ENCODE measurements at places on chromosomes 7 and 10.

DNA sequence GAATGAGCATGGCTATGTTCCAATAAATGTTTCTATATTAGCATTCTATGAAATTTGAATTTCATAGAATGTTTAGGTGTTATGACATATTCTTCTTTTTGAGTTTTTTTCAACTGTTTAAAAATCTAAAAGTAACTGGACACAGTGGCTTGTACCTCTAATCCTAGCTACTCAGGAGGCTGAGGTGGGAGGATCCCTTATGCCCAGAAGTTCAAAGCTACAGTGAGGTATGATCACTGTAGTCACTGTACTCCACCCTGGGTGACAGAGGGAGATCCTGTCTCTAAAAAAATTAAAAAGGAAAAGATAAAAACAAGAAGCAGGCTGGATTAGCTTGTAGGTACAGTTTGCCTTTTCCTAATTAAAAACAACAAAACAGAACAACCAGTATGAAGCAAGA lies 95.1 kb downstream of the NRBF2 start:
- no peak for DNase-seq

DNA sequence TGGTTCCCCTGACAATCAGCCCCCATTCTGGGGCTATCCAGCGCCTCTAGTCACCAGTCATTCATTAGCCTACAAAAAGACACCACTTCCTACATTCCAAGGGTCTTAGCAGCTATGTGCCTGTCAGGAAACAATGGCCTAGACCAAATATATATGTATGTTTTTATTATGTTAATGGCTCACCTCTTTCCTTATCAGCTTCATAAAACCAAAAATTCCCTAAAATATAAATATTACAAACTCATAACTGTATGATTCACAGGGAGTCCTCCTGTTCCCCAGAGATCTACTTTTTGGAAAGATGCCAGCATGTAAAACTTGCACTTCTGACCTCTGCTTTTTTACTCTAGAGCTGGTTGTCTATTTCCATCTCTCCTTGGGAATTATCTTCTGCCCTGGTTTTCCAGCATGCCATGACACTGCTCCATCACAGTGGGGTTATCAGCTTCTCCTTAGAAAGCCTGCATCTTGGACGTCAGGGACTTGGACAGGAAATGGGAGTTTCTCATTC lies 79.2 kb downstream of the ABCA13 start:
- DNase-seq: peak; percentile 79

DNA sequence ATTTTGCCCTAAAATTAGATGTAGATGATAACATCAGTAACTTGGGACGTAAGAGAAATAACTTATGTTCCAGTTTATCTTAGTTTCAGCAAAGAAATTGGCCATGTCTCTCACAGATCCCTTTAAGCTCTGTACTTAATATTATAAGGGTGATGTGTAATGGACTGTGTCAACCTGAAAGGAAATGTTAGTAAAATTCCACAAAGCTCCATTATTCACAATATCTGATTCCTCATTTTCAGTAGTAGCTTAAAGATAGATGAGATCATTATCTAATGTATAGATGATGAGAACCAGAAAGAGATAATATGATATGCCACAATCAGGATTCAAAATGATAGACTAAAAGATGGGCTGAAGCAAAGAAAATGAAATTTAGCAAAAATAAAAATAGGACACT lies 316.8 kb upstream of the CHRM2 start:
- no peak for DNase-seq

DNA sequence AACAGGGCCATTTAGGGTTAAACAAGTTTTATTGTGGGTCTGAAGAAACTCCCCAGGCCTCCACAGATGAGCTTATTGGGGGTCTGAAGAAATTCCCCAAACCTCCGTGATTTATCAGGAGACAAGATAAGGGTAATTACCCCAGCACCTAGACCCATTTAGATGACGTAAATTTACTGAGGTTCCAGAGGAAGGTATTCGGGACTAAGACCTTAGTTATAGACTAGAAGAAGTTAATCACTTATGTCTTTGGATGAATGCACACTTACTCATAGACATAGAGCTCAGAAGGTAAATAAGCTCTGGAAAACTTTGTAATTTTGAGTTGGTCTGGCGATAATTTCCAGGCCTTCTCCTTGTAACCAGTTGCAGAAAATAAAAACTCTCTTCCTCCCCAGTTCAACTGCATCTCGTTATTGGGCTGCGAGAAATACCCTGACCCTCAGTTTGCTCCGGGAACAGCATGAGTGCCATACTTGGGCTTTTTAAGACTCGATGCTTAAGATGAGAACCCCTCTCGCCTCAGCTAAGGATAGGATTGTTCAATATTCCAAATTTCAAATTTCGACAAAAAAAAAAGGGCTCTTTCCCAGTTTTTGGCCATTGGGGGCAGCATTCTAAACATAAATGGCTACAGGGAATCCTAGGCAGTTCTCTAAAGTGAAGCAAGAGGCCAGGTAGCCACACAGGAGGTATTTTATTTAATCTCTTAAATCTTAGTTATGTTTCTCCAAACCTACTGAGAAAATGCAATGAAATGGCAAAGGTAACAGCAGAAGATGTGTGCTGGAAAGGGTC lies 74.7 kb upstream of the PFKP start:
- no peak for DNase-seq

DNA sequence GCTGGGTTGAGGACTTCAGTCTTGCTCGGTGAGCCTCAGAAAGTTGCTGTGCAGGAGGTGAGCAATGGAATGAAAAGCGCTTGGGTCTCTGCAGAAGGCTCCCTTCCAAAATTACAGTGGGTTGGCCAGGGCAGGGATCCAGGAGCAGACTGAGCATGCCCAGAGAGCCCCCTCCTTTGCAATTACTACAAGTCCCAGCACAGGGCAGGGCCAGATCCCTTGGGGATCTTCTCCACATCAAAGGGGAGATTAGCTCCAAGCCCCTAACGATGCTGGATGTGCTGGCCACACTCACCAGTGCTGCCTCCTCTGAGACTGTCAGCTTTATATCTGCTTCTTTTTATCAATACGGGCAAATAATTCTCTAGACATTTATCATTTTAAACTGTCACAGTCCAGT lies 337.5 kb downstream of the RPS24 start:
- no peak for DNase-seq

- DNase-seq: no peak
Observed at GRCh38 chr10:49174261-49174925, 13.8 kb downstream of the TMEM273 start.
